Activated T-helper 1 cell treated with anti-CD3 and anti-CD28 coated beads, Interleukin-12 subunit alpha, Interleukin-12 subunit beta, Interleukin-2, Interleukin-4 antibody, amounts not matched to agents 30 ng/mL and 10 ng/mL and 1 ng/mL, durations not matched to agents 14 hours and 24 hours and 36 hours (primary cell): ENCODE measurements at places on chromosomes 1 and 21. TPM values are rescaled to one million over a fixed set of nuclear protein-coding genes. Genes with fewer than 3 reads are reported as not detected.

DNA sequence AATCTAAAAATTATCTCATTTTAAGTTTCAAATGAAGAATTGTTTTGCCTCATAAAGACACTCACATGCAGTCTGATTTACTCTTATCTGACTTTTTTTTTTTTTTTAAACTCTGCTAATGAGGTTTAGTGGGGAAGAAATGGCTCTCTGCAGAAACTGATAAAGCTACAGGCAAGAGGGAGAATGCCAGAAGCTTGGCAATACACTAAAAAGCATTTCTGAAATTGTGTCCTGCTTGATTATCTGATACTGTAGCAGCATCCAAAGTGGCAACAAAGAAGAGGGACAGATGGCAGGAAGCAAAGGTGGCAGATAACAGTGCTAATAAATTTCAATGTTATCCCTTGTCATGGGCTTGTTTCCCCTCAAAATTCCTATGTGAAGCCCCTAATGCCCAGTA, 1744.9 kb downstream of the NCAM2 start:
- H3K27ac ChIP-seq = no peak overlapping the region
- no peaks in the 10 kb centered on the region for H3K27me3 ChIP-seq
- DNase-seq = no peak
- H3K36me3 ChIP-seq = no peaks in the 10 kb centered on the region
- no peak overlapping the region for H3K4me3 ChIP-seq

DNA sequence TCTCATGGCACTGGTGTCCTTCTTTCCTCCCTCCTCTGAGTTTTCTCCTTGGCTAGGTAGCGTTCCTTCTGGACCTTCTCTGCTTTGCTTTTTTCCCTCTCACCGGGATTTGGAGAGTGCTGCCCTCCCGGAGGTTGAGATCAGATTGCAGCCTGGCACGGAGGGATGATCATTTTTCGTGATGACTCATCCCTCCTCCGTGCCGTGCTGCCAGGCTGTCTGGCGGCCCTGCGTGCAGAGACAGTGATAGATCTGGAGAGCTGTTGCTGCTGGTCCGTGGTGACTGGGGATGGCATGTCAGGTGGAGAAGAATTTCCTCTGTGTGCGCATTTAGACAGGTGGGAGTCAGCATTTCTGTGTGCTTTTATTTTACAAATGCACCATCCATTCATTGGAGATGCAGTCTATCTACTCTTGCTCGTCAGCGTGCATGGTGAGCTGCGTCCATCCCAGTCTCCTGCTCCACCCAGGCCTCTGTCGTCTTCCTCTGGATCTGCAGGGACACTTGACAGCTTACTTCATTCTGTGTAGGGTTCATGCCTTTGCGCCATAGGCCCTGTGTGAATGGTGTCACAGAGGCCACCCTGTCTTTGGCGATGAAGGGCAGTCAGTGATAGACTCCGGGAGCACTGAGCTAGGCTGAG, 104.4 kb downstream of the PCBP3 start:
- H3K4me1 ChIP-seq = peaks cover 5% of the 10 kb centered on the region
- peaks cover 12% of the 10 kb centered on the region for H3K36me3 ChIP-seq
- DNase-seq = no peak

The LRRC71 gene
- total RNA-seq = not detected in 2 replicates

- H3K27me3 ChIP-seq = peaks cover 4% of the 10 kb centered on the region
- no peak for DNase-seq
- no peaks in the 10 kb centered on the region for H3K36me3 ChIP-seq
- H3K4me1 ChIP-seq = peaks cover 6% of the 10 kb centered on the region
- no peak overlapping the region for H3K27ac ChIP-seq
- H3K4me3 ChIP-seq = no peak overlapping the region
Observed at GRCh38 chr1:170494369-170494768, 37.6 kb upstream of the GORAB start.

The CD1B gene
- not detected in 2 replicates for total RNA-seq

GRCh38 chr1:25472471-25472870, 41.8 kb downstream of the MACO1 start:
- no peaks in the 10 kb centered on the region for H3K27me3 ChIP-seq
- no peak overlapping the region for H3K27ac ChIP-seq
- DNase-seq = no peak
- no peak overlapping the region for H3K4me3 ChIP-seq
- peaks cover 18% of the 10 kb centered on the region for H3K36me3 ChIP-seq

The ZNF692 gene
- 89.6 and 91.0 TPM in 2 replicates for total RNA-seq

The DNAJC28 gene
- 0.12 and 0.18 TPM in 2 replicates for total RNA-seq
